ENCODE measurements at places on chromosomes 7 and 10.

- peak; percentile 16 for DNase-seq
Observed at GRCh38 chr7:13990319-13990983, 985 bp upstream of the ETV1 start.

DNA sequence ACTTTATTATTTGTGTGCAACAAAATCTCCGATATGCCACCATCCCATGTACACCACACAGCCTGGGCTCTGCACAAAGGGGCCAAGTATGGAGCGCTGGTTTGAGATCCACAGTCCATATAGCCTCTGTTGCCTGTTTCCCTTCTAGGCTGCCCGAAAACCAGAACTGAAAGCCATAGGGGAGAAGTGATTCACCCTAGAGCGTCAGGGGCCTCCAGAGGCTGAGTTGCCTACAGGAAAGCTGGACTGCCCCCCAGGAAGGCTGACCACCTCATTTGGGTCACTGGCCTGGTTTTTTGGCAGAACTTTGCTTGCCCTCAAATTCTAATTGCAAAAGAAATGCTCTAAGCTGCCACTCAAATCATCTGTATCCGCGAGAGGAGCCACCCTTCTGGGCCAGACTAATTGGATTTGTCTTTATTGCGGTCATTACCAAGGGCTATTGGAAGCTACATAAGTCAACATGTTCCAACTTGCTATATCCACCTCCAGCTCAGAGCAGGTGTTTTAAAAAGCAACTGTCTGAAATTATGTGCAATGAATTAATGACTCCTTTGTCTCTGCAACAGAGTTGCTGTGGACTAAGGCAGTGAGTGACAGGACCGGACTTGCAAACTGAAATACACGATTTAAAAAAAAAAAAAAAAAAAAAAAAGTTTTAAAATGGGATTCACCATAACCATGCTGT is 28.3 kb upstream of the FRMD4A start:
- DNase-seq = no peak

- no peak for DNase-seq
Observed at GRCh38 chr7:101347477-101347876, 15.2 kb upstream of the COL26A1 start.

DNA sequence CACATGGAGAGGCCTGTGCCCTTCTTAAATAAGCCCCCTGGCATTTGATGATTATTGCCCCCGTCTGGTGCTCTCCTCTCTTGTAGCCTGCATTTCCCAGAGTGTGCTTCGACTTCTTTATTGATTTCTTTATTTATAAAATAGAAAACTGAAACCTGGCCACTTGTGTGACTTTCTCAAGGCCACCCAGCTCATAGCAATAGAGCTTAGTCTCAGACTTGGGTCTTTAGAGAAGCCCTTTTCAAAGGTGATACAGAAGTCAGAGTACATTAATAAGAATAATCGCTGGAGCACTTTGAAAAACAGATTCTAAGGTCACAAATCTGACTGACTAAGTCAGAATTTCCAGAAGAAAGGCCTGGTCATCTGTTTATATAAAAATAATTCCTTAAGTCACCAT is 86.6 kb downstream of the NOC3L start:
- no peak for DNase-seq

DNA sequence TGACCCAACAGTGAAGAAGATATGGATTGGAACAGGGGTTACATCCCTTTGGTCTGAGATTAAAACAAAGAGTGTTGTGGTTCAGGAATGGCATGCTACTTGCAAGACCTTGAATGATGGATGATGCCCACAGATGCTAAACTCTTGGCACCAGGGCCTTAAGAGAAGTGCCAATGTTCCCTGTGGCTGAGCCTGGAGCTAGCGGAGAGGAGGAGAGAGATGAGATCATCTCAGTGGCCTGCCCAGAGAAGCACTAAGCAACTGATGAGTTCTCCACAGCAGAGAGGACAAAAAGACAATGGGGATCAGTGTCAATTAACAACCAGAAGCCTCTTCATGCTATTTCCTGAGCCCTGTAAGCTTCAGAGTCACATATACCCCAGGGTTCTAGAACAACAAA is 97.8 kb downstream of the ELAPOR2 start:
- no peak for DNase-seq

DNA sequence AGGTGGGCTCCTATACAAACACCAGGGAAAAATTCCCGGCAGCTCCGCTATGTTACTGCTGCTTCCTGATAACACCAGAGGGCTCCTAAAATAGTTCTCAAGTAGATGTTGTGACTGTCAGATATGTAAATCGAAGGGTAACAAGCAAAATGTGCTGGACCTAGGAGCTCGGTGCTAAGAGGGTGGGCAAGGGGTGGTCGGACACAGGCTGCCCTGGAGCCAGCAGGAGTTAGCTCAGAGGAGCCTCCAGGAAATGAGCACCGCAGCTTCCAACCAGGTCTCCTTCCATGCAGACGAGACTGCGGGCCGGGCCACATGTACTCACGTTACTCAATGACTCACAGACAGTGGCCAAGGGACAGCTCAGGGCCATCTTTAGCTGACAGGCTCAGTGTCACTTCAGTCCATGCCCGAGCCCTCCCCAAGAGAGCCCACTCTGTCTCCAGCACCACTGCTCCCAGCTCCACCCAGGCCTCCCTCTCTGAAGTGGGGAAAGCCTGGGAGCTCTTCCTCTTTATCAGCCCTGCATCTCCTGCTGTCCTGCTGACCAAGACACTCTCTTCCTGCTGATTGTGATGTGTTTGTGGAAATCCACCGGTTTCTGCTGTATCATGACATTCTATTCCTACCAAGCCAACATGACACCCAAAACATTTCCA is 37.2 kb upstream of the TMEM273 start:
- no peak for DNase-seq

DNA sequence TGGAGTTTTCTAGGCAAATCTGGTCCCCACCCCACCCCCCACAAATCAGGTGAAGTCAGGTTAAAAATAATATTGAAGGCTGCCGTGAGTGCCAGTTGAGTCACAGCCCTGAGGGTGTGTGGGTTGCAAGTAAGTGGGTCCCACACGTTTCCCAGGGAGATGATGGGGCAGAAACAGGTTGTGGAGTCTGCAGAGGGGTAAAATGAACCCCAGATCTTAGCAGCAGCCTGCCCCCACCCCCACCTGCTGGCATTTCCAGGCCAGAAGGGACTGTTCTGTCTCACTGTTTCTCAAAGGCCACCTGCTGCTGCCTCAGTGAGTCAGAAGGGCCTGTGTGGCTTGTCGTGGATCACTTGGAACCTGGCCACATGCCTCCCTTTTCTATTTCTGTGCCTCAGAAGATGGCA is 59.8 kb upstream of the SMNDC1 start:
- peak; percentile 72 for DNase-seq

DNA sequence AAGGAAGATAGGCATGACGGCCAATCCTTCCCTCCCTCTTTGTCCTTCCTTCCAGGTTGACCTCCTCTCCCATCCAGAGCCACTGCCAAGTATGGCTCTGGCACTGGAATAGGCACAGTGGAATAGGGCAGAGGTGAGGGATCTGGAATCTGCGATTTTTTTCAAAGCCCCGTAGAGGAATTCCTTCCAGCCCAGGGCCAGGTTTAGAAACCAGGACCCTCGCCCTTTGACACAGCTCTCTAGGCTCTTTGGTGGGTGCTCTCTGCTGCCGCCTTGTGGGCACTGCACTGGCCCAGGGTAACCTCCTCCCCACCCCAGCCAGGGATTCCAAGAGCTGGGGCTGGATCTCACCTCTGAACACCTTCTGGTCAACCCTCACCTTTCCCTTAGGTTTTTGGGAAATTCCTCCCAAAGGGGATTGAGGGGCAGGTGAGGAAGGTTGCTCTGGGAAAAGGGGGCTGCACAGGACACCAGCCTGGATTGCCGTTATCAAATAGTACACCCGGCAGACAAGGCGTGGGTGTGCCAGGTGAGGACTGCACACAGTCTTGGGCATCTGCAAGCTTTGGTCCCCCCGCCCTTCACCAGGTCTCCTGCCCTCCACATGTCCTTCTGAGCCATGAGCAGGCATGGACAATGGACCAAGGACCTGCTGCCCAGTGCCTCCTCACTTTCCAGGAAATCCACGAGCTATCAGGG is 22.8 kb downstream of the C10orf105 start:
- peak; percentile 82 for DNase-seq

Measured in stimulated activated CD4-positive, alpha-beta T cell treated with anti-CD3 and anti-CD28 coated beads, Interleukin-15, amount 100 ng/mL, for 24 hours (primary cell).